Activated naive CD8-positive, alpha-beta T cell treated with anti-CD3 and anti-CD28 coated beads for 36 hours (primary cell): ENCODE measurements at places on chromosomes 1 and 21. TPM values are rescaled to one million over a fixed set of nuclear protein-coding genes. Genes with fewer than 3 reads are reported as not detected.

The TSTD1 gene
- total RNA-seq: 45.7 TPM

The RXFP4 gene
- total RNA-seq: not detected

The ALG14 gene
- total RNA-seq: 4.1 TPM

The GIPC2 gene
- 0.14 TPM for total RNA-seq

GRCh38 chr1:172726740-172727139, 67.8 kb downstream of the FASLG start:
- no peak for DNase-seq
- peaks cover 8% of the 10 kb centered on the region for H3K27me3 ChIP-seq
- H3K36me3 ChIP-seq: peaks cover 3% of the 10 kb centered on the region
- H3K4me1 ChIP-seq: peaks cover 17% of the 10 kb centered on the region
- H3K27ac ChIP-seq: no peak overlapping the region

The SPRR1A gene
- total RNA-seq: not detected

DNA sequence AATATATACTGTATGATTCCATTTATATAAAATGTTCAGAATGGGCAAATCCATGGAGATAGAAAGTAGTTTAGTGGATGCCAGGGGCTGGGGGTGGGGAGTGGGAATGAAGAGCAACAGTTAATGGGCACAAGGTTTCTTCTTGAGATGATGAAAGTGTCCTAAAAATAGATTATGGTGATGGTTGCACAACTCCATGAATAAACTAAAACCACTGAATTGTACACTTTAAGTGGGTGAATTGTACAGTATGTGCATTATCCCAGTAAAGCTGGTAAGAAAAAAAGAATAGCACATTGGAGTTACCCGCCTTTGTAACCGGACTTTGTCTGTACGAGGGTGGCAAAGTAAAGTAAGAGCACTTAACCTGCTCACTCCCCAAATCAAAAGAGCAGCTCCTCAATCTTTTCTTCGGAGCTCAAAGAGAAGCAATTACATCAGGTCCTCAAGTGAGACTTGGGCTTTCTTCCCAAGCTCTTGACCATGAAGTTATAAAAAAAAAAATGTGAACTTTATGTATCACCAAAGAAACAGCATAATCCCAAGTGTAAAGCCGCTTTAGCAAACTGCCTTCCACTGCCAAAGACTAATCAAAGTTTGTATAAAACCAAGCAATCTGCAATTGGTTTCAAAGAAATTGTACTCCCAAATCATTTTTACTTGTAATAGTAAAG, 32.1 kb downstream of the ALDH9A1 start:
- no peak overlapping the region for H3K27ac ChIP-seq
- no peaks in the 10 kb centered on the region for H3K27me3 ChIP-seq
- DNase-seq: no peak
- H3K36me3 ChIP-seq: peaks cover 33% of the 10 kb centered on the region

- no peaks in the 10 kb centered on the region for H3K36me3 ChIP-seq
- no peak for DNase-seq
- H3K4me1 ChIP-seq: peaks cover 2% of the 10 kb centered on the region
- H3K27me3 ChIP-seq: no peaks in the 10 kb centered on the region
- no peak overlapping the region for H3K27ac ChIP-seq
- no peak overlapping the region for H3K4me3 ChIP-seq
Observed at GRCh38 chr21:15494481-15494880, 235.3 kb upstream of the USP25 start.

DNA sequence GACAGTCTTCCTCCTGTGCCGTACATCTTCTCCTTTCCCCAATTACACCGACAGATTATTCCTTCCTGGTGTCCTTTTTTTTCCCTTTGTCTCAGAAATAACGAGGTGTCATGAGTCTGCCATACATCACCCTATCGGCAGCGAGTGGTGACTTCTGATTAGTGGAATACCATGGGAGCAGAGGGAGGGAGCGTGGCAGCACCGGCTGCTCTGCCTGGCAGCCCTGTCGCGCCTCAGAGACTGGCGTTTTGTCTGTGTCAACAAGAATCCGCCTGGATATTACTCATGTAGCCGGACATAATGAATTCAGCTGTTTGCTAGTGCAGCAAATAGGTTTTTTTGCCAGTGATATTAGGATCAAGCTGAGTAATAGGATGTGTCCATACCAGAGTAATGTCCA, 51.8 kb downstream of the UTP25 start:
- no peak overlapping the region for H3K4me3 ChIP-seq
- H3K4me1 ChIP-seq: no peaks in the 10 kb centered on the region
- no peak overlapping the region for H3K27ac ChIP-seq

DNA sequence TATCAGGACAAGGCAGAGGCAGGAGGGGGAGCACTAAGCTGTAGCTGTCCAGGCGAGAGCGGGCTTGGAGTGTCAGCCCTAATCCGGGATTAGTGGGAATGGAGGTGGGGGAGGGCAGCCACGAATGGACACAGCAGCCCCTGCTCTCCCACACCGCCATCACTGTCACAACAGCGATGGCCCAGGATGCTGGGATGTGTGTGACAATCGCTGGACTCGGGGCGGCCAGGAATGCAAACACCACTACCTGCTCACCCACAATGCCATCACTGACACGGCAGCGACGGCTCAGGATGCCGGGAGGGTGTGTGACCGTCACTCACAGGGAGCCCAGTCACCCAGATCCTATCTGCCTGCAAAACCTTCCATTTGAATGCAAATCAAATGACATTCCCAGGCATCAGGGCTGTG, 2.9 kb downstream of the C2CD2 start:
- H3K4me1 ChIP-seq: peaks cover 7% of the 10 kb centered on the region
- H3K27me3 ChIP-seq: peaks cover 4% of the 10 kb centered on the region
- no peak for DNase-seq

The CELSR2 gene
- total RNA-seq: 2.6 TPM

GRCh38 chr1:177162243-177162642, 2.3 kb downstream of the ASTN1 start:
- H3K36me3 ChIP-seq: peaks cover 2% of the 10 kb centered on the region
- no peak for DNase-seq
- no peak overlapping the region for H3K27ac ChIP-seq
- no peak overlapping the region for H3K4me3 ChIP-seq
- peaks cover 42% of the 10 kb centered on the region for H3K27me3 ChIP-seq
- H3K4me1 ChIP-seq: no peaks in the 10 kb centered on the region

The AMY1A gene
- total RNA-seq: not detected

DNA sequence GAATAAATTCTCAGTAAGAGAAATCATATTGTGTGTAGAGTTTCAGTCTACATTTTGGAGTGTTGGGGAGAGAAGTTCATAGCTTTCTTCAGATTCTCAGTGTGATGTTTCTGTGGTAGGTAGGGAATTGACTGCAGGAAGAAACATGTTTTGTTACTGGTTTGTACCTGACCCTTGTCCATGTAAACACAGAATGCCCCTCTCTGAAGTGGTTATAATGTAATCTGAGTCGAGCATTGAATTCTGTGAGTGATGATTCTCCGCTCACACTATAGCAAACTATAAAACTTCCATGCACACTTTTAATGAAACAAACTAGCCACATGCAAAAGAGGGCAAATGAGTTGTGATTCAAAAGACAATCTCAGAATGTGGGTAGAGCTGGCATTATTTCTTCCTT, 433.2 kb downstream of the USP25 start:
- H3K4me3 ChIP-seq: no peak overlapping the region
- H3K4me1 ChIP-seq: no peaks in the 10 kb centered on the region
- DNase-seq: no peak

The ST6GALNAC3 gene
- total RNA-seq: 3.0 TPM

DNA sequence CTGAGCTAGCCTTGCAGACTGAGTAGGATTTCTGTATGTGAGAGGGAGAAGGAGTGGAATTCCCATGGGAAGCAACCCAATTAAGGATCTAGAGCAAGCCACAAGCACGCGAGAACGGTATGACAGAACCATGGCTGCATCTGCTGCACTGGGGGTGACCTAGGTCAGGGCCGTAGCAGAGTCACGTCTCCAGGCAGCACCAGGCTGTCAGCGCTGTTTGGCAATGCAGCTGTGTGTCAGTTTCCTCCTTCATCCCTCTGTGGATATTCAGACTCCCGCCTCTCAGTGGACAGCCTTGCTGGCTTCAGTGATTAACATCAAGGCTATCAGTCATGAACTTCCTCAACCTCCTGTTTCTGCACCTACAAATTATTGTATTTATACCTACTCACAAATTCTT, 118.1 kb upstream of the PPP2R5A start:
- H3K27ac ChIP-seq: no peak overlapping the region
- no peak for DNase-seq
- peaks cover 6% of the 10 kb centered on the region for H3K27me3 ChIP-seq
- no peaks in the 10 kb centered on the region for H3K36me3 ChIP-seq

GRCh38 chr1:24414775-24415333, 748 bp upstream of the NIPAL3 start:
- peak overlapping the region; percentile 90 for H3K4me3 ChIP-seq
- H3K27me3 ChIP-seq: no peaks in the 10 kb centered on the region
- H3K36me3 ChIP-seq: peaks cover 8% of the 10 kb centered on the region

The PCBP3 gene
- total RNA-seq: 0.66 TPM

The CELA2A gene
- total RNA-seq: not detected

DNA sequence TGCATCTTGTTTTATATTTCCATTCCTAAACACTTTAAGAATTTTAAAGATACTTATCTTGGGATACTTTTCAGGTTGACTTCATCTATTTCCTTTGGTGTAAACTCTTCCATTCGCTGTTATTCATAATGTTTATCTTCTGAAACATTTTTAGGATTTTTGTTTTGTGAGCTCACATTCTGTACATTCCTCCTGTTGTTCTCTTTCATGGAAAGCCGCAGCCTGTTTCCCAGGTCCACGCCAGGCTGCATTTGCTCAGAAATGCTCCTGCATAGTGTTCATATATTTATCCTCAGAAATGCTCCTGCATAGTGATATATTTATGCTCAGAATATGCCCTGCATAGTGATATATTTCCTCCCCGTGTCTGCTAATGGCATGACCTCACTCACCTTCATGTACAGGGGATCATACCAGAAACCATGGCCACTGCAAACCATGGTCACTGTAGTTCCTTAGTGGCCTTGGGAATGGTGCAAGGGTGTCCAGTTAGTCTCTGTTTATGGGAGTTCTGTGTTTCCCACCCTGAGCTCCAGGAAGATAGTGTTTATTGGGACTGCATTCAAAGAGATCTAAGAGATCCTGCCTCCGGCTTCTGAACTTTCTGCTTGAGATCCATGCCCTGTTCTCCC, 153.9 kb upstream of the GREM2 start:
- no peaks in the 10 kb centered on the region for H3K36me3 ChIP-seq
- DNase-seq: no peak
- H3K27me3 ChIP-seq: no peaks in the 10 kb centered on the region
- H3K27ac ChIP-seq: no peak overlapping the region
- no peaks in the 10 kb centered on the region for H3K4me1 ChIP-seq
- H3K4me3 ChIP-seq: no peak overlapping the region

DNA sequence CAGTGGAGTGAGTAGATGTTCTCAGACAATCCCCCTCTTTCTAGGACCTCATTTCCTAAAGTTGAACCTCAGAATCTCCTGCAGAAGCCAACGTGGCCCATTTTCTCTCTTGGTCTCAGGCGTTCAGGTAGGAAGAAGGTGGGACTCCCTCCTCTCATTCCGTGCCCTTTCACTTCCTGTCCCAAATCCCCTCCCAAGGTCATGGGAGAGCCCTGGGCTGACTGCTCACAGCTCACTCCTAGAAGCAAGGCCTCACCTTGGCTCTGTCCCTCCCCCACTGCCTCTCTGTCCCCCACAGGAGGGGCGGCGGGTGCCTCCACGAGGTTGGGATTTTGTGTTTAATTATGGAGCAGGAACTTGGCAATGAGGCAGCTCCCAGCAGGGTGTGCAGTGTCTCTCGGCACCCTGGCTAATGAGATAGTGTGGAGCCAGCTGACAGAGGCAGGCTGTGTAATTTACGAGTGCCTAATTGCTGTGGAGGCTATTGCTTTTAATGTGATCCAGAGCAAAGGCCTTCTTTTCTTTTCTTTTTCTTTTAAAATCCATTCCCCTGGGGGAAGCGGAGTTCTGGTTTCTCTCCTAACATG, 9.1 kb upstream of the CDK18 start:
- no peak for DNase-seq
- no peaks in the 10 kb centered on the region for H3K36me3 ChIP-seq
- H3K27ac ChIP-seq: no peak overlapping the region
- no peak overlapping the region for H3K4me3 ChIP-seq
- H3K27me3 ChIP-seq: peaks cover 36% of the 10 kb centered on the region

- peaks cover 2% of the 10 kb centered on the region for H3K36me3 ChIP-seq
- H3K4me3 ChIP-seq: no peak overlapping the region
- no peak overlapping the region for H3K27ac ChIP-seq
Observed at GRCh38 chr21:31929548-31929947, 56.7 kb downstream of the HUNK start.

DNA sequence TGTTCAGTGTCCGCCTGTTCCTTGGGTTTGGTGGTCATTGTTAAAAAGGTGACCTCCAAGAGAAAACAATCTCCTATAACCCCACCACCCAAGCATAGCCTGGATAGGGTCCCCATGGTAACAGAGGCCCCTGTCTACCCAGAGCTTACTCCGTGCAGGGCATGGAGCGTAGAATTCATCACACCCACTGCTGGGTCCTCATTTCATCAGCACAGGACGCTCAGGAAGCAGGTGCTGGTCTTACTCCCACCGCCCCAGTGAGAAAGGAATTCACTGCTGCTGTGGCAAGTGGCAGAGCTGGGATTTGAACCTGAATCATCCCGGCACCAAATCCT, 37.0 kb downstream of the ARHGEF10L start:
- no peak for DNase-seq
- H3K27ac ChIP-seq: no peak overlapping the region
- H3K4me1 ChIP-seq: no peaks in the 10 kb centered on the region

- no peak for DNase-seq
- no peak overlapping the region for H3K27ac ChIP-seq
- H3K36me3 ChIP-seq: peaks cover 27% of the 10 kb centered on the region
- no peaks in the 10 kb centered on the region for H3K27me3 ChIP-seq
Observed at GRCh38 chr1:119139857-119140176, 636 bp downstream of the WARS2 start.

GRCh38 chr21:36946949-36947356, 19.5 kb downstream of the HLCS start:
- no peak overlapping the region for H3K4me3 ChIP-seq
- no peak for DNase-seq
- no peaks in the 10 kb centered on the region for H3K27me3 ChIP-seq
- H3K27ac ChIP-seq: no peak overlapping the region

The KIAA0319L gene
- 17.2 TPM for total RNA-seq

DNA sequence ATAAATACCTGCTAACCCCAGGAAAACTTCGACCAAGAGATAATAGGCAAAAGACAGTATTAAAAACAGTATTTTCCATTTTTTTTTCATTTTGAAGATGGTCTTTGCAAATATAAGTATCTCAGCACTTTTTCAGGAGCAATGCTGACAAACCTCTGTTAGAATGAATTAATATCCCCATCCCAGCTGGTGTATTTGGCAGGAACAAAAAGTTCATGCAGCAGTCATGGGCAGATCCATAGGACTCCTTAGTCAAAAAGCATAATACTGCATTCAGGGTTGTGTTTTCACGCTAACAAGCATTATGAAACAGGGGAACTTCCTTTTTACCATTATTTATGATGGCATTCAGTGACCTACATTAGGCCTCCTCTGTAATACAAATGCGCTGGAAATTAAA, 344.0 kb downstream of the ST6GALNAC3 start:
- H3K4me1 ChIP-seq: no peaks in the 10 kb centered on the region
- no peak for DNase-seq
- no peaks in the 10 kb centered on the region for H3K27me3 ChIP-seq
- no peak overlapping the region for H3K27ac ChIP-seq

The F3 gene
- total RNA-seq: 0.14 TPM
